NCI-H524 (cell line): ENCODE measurements at places on chromosomes 7 and 10.

DNA sequence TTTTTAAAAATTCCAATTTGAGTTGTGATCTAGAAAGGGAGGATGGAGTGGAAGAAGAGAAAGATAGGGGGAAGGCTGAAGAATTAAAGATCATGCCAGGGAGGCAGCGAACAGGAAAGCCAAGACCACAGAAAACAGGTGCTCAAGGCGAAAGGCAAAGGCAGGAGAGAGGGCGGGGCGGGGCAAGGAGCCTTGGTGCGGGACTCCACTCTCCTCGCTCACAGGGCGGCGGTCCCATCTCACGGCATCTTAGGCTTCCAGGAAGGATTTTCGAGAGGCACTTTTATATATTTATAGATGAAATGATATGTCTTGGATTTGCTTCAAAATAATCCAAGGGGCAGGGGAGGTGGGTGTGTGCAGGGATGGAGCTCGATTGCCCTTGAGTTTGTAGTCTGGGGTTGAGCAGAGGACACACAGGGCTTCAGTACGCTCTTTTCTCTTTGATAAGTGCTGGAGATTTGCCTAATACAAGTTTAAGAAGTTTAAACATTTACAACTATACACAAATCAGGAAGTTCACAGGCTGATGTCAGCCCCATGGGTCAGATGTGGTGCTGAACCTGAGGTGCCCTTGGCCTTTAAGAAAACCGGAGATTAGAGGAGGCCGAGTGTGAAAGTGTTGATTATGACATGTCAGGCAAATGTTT lies 161.1 kb downstream of the PRKAG2 start:
- no peak for DNase-seq

DNA sequence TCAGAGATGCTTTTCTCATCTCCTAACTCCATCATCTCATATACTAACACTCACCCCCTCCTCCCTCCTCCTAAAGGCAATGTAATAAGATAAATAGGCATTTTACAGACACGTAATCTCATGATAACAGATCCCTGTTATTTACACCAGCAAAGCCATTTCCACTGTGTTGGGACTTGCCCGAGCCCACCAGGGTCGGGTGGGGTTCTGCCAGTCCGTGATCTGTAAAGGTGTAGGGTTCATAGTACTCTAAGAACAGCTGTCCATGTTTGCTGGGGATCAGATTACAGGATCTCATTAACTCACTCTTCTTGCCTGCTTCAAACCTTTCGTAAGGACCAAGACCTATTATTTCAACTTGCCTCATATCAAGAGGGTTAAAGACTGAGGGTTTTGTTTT lies 172.4 kb downstream of the FZD1 start:
- DNase-seq: peak; percentile 96

DNA sequence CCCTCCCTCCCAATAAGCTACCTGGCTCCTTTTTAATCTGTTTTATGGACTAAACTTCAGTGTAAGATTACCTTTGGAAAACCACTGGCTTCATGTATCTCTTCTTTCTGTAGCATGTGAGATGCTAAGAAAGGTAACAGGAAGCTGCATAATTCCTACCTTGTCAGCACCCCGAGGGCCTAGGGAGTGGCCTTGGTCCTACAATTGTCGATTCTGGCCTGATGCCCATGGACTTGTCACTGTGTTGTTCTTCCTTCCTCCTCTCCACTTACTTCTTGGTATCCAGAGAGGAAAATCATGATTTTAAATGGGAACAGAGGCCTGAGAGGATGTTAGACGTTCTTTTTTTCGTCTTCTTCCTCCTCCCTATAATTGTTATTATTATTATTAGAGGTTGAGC lies 42.9 kb upstream of the PDZD8 start:
- DNase-seq: no peak

DNA sequence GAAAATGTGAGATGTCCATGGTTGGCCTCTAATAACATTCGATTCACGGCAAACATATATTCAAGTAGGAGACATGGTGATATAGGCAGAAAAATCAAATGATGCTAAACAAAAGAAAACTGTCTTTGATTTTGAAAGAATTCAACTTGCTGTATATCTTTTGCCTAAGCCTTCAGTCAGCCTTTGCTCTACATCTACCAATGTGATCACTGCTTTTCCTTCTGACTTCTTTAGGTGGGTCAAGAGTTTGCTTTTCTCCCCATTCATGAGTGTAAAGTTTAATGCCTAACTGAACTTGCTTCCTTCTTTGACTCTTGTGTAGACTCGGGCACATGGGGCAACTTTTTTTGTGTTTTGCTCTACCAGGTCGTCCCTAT lies 417 bp upstream of the HIF1AN start:
- no peak for DNase-seq

DNA sequence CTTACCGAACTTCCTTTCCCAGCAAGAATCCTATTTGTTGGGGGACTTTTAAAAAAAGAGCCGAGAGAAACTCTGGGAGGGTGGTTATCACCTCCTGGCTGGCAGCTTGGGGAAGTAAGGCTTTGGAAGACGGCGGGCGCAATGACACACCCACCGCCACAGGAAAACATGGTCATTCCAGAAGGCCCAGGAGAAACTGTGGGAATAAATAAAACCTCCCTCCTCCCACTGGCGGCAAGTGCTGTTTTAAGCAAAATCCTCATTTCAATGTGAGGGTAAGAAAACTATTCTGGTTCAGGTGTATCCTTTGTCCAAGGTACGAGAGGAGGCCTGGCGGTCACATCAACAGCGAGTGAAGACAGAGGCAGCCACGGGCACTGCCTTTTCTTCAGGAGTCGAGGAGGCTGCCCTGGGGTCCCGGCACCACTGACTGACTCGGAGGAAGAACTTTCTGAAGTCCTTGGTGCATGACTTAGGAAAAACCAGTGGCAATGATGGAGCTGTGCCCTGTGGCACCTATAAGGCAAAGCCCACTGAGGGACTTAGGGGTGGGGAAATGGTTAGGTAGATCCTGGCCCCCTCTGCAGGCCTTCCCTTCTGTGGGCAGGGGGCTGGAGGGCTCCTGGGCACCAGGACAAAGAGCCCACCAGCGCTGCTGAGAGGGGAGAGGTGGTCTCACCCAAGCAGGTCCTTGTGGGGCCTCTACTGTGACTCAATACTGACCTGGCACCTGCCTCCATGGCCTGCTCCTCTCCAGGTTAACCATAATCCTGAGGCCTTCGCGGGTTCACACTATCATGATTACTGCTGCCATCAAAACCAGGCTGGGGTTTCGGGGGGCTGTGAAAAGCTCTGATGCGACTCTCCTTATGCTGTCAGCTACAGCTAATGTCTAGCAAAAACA lies 21.4 kb downstream of the DNAJB12 start:
- DNase-seq: no peak

GRCh38 chr7:39488467-39489393 lies 77.5 kb upstream of the YAE1 start:
- no peak for DNase-seq

DNA sequence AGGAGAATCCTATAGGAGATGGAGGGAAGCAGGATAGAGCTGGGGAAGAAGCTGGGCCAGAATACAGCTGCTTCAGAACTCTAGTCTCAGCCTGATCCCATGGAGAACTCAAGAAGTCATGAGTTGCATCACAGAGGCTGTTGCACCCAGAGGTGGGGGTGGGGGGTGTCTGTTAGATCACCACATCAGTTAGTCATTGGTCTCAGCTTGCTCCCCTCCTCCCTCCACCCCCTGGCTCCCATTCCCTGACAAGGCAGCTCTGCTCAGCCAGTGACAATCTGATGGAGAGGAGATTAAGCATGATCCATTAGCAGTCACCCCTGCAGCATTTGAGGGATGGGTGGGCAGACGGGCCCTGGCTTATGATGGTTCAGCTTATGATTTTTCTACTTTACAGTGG lies 58.4 kb upstream of the FGL2 start:
- DNase-seq: peak; percentile 40

DNA sequence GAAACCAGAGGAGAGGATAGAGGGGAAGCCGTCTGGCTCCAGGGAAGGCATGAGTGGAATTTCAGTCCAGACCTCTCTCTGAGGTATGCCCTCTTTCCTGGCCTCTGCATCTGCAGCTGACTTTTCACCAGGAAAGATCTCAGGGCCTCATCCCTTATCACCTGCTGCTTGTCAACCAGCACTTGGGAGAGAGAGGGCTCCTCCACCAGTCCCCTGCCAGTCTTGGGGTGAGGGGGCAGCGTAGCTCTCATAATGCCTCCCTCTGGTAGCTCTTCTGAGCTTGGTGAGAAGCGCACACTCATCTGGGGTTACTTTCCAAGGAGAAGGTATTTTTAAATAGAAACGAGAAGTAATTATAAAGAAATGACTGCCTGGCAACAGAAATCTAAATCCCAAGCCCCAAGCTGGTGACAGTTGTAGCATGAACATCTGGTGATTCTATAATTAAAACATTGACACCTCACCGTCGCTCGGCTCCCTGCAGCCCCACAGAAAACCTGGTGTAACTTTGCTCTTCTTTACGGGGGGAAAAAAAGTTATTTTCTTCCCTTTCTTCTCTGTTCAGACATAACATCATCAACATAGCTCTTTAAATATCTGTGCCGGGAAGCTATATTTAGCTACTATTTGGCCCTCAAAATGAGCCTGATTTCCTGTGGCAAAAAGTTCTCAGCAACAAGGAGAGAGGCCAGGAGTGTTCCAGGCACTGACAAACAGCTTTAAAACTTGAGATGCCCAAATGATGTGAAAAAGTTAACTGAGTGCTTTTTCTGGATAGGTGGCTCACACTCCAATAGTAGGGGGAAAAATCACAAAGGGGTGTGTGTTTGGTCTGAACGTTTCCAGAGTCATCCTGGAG lies 26.9 kb downstream of the HIP1 start:
- DNase-seq: no peak

- DNase-seq: peak; percentile 87
Observed at GRCh38 chr7:69403169-69403568, 195.1 kb upstream of the AUTS2 start.

- no peak for DNase-seq
Observed at GRCh38 chr10:126062131-126063032, 166.0 kb downstream of the FANK1 start.

- DNase-seq: no peak
Observed at GRCh38 chr10:30467651-30468338, 33.8 kb downstream of the MAP3K8 start.

DNA sequence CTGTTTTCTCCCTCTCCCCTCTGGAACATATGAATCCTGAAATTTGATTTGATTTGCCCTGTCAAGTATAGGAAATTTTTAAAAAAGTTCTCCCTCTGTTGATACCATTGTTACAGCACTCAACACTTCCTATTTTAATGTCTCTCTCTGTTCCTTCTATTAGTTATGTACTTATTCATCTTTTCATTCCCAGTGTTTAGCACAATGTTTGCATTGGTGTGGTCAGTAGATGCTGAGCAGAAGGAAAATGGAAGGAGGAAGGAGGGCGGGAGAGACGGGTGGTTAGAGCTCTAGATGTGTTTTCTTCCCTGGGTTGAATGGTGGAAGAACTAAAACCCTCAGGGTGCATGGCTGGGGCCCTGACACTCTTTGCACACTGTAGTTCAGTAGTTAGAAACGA lies 79.5 kb downstream of the WNT2 start:
- no peak for DNase-seq

DNA sequence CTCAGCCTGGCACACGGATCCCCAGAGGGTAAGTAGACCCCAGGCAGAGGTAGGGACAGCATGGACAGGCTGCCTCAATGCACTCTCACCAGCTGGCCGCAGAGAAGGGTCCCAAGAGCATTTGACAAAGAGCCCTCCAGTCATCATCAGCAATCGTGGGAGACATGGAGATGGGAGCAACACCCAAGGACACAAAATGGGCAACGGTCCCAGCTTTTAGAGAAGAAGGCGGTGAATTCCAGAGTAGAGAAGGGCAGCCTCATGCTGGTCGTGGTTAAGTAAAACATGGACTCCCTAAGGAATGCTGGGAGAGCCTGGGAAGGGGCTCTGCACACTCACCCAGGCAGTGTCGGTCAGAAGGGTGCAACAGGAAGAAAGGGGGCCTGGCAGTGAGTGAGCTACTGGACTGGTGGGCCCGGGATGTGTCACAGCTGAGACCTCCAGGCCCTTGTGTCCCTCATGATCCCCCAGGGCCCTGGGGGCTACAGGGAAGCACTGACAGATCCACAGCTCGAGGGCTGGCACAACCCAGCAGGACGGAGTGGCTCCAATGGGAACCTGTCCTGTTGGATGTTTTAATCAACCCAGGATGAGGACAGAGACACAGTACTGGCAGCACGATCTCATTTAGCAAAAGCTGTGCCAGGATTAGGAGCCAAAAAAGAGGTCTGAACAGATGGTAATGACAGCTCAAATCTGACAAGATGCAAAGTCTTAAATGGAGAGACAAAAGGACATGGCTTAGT lies 147.1 kb downstream of the NEURL1 start:
- peak; percentile 47 for DNase-seq

- DNase-seq: no peak
Observed at GRCh38 chr10:17662193-17663138, 18.5 kb downstream of the STAM start.

- DNase-seq: no peak
Observed at GRCh38 chr7:100024020-100024619, 8.7 kb downstream of the ZKSCAN1 start.

- DNase-seq: no peak
Observed at GRCh38 chr10:8498881-8499280, 444.4 kb downstream of the GATA3 start.

GRCh38 chr7:35761871-35762677 lies 38.8 kb upstream of the SEPTIN7 start:
- DNase-seq: no peak

DNA sequence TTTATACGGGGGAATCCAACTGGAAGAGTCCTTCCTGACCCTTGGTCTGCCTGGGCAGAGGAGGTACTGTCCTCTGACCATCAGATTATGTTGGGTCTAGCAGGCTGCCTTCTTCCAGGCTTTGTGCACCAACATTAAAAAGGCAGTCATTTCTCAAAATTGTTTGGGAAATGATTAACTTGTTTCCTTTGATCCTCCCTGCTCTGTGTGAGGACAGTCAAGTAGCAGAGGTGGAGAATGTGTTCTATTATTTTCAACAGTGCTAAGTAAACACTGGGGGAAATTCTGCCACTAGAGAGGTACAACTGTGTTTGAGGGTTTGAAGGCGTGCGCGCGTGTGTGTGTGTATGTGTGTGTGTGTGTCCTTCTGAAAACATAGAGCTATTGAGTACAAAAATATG lies 20.6 kb downstream of the ACSL5 start:
- no peak for DNase-seq

DNA sequence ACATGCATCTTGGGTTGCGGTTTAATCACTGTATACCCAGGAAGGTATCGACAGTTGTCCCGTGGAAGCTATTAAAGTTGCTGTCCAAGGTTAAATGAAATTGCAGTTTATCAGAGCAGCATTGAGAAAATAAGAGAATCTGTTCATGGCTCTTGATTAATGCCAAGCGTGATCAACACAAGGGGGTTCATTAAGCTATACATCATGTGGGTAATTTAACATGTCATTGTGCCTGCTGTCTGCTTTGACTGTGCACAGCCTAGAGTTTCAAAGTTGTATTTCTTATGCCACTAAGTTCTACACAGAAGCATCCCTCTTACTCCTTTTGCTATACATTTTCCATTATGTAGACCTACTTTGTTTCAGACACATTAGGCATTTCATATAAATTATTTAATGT lies 74.8 kb upstream of the SP8 start:
- no peak for DNase-seq

DNA sequence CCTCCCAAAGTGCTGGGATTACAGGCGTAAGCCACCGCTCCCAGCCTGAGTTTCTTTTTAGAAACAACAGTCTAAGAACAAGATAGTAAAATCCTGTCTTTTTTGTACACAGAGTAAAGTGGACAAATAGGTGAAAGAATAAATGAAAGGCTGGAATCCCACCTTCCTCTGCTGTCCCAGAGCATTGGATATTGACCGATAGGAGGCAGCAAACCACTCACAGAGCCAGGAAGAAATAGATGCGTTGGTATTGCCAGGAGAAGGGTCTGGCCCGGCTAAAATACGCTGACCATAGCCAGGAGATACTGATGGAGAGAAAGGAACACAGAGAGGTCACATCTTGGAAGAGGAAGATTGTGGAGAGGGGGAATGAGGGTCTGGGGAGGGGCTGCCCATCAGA lies 11.4 kb upstream of the ZNF12 start:
- DNase-seq: no peak
